D341Med (cell line): ENCODE measurements at places on chromosomes 2 and 18.

GRCh38 chr2:240412975-240413812 is 22.3 kb upstream of the GPC1 start:
- no peak for DNase-seq

DNA sequence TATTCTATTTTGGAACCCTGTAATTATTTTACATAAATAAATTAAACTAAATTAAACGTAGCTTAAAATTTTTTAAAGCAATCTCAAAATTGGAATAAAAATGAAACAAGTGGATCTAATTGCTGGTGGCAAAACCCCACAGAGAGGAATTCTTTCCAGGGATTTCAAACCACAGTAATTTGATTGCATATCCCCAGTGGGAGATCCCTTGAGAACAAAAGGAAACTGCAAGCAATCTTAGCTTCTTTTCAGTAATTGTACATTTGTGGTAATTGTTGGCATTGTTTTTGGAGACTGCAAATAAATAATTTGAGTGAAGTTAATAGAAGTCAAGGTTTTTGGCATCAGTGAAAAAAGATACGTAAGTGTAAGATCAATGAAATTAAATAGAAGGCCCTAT is 58.7 kb upstream of the MYCN start:
- no peak for DNase-seq

GRCh38 chr2:202768273-202768672 is 103.3 kb downstream of the ICA1L start:
- no peak for DNase-seq

GRCh38 chr18:67232991-67233390 is 283.5 kb downstream of the DSEL start:
- DNase-seq = no peak

DNA sequence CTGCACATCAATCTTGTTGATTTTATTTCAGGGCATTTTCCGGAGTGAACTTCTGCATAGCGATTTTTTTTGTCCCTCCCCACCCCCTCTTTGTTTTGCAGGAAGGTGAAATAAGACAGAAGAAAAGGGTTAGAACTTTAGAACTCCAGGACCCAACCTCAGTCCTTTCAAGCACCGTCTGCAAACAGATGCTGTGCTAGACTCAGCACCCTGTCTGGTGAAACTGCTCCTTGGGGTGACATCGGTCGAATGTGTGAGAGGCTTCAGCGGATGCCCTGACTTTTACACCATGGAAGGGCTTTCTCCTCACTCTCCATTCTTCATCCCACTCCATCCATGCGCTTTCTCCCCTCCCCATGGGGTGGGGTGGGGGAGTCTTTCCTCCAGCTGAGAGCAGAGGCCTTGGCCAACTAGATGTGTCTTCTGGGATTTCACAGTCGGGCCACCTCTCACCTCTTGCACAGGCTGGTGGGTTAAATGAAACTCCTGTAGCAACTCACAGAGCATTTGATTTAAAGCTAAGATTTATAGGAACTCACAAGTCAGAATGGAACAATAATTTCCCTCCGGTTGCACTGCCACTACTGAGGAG is 43.3 kb upstream of the EDAR start:
- DNase-seq = no peak

DNA sequence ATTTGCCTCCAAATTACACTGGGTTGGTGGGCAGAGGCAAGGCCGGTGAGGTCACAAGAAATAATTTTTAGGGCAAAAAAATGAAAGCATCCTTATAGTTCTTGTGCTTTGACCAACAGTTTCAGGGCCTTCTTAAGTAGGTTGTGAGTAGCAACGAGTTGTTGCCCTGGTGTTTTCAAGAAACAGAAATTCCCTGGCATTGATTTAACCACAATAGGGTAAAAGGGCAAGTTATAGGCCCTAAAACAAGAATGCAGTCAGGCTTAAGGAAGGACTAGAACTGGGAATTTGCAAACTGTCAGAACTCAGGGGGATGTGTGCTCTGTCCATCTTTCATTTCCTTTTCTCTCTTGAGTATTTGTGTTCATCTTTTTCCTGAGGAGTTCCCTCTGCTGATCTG is 46.1 kb upstream of the STPG4 start:
- no peak for DNase-seq

GRCh38 chr2:12428324-12428723 is 288.4 kb upstream of the TRIB2 start:
- no peak for DNase-seq
